ENCODE measurements at places on chromosomes 1 and 21.

DNA sequence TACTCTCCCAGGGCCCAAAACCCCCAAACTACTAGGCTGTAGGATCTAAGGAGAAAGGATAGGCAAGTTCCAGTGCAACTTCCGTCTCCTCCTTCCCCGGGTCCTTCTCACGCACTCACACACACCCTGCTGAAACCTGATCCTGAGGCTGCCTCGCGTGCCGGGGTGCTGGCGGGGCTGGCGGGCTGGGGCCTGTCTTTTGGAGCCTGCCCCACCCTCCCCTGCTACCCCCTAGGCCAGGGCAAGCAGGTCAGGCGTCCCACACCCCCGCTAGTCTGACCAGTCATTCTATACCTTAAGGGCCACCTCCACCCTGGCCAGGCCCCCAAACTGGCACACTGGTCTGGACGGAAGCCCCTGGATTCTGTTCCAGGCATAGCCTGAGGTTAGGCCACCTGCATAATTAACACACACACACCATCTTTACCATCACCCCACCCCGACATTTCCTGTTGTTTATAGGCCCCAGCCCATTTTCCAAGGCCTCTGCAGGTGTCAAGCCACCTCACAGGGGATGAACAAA is 48.3 kb upstream of the ARTN start:
- DNase-seq: no peak

- DNase-seq: no peak
These were observed 42.7 kb upstream of the ADARB1 start for GRCh38 chr21:45031571-45032191.

DNA sequence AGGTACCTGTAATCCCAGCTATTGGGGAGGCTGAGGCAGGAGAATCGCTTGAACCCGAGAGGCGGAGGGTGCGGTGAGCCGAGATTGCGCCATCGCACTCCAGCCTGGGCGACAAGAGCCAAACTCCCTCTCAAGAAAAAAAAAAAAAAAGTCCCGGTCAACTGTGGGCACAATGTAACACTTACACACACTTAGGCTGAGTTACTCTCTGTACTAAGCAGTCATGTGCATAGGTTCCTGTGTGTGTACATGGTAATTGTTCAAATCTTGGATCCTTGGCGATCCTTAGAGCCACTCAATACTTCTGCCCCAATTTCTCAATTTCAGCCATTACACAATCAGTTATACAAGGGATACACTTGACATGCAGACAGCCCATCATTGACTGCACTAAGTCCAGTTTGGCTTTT is 11.6 kb downstream of the SDCCAG8 start:
- DNase-seq: no peak

DNA sequence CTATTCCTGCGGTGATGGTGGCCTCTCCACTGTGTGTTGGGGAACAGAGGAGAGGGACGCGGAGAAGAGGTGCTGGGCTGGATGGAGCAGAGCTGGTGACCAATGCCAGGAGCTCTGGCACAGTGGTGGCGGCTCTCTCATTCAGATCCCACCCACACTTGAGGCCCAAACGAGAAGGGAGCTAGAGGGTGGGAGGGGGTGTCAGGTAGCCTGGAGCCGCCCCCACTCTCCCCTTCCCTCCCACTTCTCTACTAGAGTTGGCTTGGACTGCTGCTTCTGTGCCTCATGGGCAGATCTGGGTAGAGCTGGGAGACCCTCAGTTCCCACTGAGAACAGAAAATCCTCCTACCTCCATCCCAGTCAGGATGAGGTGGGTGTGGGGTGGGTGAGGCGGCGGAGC is 3.5 kb downstream of the TTC39A start:
- DNase-seq: no peak

GRCh38 chr1:2493691-2494322 is 17.7 kb downstream of the PLCH2 start:
- DNase-seq: no peak

GRCh38 chr1:230915078-230915477 is 46.8 kb upstream of the C1orf198 start:
- no peak for DNase-seq

- no peak for DNase-seq
These were observed 78.0 kb upstream of the HSD17B7 start for GRCh38 chr1:162712317-162713029.
